ENCODE measurements at places on chromosomes 2 and 18.
A peak's percentile ranks its signal among the peaks of the same experiment; 100 is the strongest.

DNA sequence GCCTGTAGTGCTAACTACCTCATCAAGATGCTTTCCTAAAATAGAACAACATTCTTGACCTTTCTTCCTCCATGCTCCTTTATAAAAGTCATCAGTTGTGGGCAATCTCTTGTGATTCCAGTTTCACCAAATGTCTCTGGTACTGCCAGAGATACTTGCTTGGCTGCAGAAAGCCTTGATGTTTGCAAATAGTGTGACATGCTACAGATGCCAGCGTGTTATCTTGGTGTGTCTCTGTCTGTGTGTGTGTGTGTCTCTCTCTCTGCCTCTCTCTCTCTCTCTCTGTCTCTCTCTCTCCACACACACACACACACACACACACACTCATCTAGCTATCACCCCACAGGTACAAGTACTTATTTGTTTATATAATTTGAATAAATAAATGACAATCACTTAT lies 146.9 kb downstream of the CCDC102B start:
- no peak for DNase-seq

DNA sequence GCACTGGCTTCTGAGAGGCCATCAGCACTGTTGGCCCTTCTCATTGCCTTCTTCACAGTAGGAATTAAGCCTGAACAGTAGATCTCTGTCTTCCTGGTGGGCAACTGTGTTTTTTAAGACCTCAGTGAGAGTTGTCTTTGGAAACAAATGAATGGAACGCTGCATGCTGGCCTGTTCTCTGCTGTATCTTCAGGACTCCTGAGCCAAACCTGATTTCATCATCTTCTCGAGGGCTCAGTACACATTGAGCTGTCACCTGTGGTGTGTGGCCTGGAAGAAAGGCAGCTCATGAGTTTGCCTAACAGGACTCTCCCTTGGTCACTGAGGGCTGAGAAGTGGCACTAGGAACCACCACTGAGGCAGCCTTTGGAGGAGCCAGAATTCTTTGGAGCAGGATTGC lies 39.7 kb downstream of the SH3RF3 start:
- DNase-seq = no peak

GRCh38 chr2:237922641-237923361 lies 44.0 kb upstream of the UBE2F start:
- DNase-seq = no peak

DNA sequence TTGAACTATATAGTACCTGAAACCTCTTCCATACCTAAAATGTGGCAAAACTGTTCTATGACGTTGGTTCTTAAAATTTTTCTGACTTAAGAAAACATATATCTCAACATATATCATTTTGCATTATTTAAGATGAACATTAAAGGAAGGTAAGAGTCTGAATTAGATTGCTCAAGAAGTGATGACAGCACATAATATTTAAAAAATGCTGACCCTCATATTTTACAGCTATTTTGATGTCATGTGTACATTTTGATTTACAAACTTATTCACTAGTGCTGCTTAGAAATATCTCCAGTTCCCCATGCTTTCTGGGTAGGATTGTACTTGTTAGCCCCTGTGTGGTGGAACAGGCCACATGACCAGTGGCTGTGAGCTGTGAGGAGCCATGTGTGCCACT lies 666.1 kb downstream of the SATB2 start:
- DNase-seq = no peak

DNA sequence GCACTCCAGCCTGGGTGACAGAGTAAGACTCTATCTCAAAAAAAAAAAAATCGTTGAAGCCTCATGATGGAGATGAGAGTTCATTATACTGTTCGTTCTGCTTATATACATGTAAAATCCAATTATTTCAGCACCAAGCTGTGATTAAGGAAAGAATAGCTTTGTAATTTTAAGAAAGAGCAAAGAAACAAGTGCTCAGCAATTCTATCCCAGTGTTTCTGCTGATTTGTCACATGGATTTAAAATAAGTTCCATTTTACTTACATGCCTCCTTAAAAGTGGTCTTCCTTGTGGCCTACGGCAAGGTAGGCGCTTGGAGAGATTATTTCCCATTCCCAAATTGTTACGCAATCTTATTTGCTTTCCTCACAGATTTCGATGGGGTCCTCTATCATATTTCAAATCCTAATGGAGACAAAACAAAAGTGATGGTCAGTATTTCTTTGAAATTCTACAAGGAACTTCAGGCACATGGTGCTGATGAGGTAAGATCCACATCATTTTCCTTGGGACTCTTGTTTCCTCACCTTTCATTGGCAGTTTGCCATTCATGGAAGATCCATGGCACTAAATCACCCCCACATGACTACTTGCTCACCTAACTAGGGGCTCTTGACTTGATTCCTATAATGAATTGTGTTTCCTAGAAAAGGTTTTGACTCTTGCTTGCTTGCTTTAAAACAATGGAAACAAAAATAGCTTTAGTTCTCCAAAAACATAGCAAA lies 11.5 kb downstream of the ARPC2 start:
- no peak for DNase-seq

GRCh38 chr2:5549771-5550170 lies 142.4 kb upstream of the SOX11 start:
- DNase-seq = no peak

- DNase-seq = no peak
These were observed 277.7 kb upstream of the HNRNPA3 start for GRCh38 chr2:176934869-176935415.

GRCh38 chr2:104860451-104860790 lies 6.5 kb downstream of the POU3F3 start:
- no peak for DNase-seq

DNA sequence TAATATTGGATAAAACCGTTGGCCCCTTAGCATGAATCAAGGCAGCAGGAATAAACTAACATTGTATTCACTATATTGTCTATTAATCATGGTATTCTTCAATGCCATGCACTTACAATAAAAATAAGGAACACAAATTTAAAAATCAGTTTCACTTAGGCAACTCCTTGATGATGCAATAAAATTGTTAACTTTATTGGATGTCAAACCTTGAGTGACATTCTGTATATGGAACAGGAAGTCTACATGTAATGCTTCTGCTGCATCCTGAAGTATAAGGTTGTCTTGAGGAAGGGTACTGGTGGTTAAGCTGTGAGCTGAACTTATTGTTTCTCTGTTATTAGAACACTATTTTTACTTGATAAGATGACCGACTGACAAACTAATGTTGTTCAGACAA lies 605.5 kb downstream of the SATB2 start:
- peak; percentile 71 for DNase-seq

All from MV-4-11 (cell line).